ENCODE measurements at places on chromosomes 16 and 17.

GRCh38 chr16:2831203-2831602 is 1.1 kb downstream of the ZG16B start:
- DNase-seq: no peak

DNA sequence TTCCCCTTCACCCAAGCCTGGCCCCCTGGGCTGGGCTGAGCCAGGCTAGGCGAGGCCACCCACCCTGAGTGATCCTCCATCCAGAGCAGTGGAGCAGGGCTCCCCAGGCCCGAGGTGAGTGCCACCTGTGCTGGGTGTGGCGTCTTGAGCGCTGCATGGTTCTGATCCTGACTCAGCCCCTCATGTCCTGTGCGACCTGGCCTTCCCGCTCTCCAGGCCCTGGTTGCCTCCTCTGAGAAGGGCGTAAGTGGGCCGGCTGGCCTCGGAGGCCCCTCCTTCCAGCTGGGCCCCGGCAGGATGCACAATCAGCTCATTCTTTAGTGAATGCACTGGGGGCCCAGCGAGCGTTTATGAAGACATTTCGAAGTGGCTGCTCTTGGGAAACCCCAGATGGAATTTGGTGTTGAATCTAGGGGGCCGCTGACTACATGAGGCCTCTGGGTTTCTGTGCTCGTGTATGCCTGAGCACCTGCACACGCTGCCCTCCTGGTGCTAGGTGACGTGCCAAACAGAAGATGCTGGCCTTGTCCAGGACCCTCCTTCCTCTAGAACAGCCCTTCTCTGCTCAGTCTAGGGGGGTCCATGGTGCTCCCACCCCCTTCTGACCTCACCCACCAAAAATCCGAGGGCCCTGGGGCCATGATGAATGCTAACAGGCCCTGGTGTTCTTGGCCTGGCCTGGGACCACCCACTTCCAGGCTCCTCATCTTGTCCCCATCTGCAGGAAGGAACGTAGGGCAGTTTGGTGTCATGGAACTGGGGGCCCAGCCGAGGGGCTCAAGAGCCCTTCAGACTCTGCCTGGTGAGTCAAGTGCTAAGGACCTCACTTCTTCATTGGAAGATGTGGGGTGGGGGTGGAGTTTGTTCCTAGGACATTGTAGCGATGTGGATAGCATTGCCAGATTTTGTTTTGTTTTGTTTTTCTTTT is 3.6 kb upstream of the TMEM92 start:
- peak; percentile 55 for DNase-seq

GRCh38 chr17:74373838-74374606 is 6.7 kb downstream of the GPR142 start:
- no peak for DNase-seq

GRCh38 chr16:64866021-64866420 is 255.8 kb downstream of the CDH11 start:
- no peak for DNase-seq

GRCh38 chr17:82970067-82970466 is 109.3 kb upstream of the METRNL start:
- no peak for DNase-seq

GRCh38 chr16:85057948-85058347 is 30.4 kb downstream of the KIAA0513 start:
- no peak for DNase-seq

DNA sequence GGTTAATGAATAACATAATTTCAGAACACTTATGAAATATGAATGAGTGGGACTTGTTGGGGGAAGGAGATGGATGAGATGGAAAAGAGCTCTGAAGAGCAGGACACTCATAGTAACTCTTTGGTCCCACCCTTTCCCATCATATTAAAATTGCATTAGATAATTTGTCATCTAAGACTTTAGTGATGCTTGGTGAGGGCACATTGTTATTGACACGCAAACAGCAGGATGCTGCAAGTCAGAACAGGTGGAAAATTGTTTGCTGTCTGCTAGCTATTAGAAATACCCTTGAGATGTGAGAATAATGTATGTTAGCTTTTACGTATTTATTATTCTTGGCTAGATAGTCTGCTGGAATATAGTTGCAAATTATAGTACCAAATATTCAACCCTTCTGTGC is 75.7 kb downstream of the TANC2 start:
- no peak for DNase-seq

DNA sequence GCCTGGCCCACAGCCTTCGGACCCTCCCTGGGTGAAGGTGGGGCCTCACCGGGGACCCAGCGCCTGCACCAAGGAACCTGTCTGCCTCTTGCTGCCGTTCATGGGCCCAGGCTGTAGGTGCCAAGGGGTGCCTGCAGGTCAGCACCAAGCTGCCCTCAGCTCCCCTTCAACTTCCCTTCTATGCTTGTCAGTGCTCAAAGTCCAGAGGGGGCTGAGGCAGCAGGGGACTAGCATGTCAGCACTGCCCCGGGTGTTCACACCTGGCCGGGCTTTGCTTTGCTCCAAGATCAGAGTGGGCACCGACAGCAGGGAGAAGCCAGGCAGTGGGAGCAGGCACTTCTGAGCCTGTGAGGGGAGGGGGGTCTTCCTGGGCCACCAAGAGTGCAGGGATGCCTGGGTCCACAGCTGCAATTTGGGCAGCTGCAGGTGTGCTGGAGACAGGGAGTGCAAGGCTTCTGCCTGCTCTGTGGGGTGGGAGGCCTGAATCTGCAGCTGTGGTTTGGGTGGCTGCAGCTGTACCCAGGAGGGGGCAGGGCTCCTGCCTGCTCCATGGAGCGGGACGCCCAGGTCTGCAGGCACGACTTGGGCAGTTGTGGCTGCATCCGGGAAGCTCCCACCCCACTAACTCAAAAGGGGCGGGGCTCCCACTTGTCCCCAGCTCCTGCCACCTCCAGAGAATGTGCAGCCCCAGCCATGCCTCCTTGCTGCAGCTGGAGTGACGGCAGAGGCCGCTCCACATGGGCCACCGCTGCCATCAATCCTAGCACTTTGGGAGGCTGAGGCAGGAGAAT is 27.6 kb upstream of the PRM1 start:
- no peak for DNase-seq

- DNase-seq: no peak
These were observed 73.6 kb downstream of the USP32 start for GRCh38 chr17:60318326-60318725.

- DNase-seq: no peak
These were observed 8.6 kb upstream of the CNP start for GRCh38 chr17:41957869-41958439.

DNA sequence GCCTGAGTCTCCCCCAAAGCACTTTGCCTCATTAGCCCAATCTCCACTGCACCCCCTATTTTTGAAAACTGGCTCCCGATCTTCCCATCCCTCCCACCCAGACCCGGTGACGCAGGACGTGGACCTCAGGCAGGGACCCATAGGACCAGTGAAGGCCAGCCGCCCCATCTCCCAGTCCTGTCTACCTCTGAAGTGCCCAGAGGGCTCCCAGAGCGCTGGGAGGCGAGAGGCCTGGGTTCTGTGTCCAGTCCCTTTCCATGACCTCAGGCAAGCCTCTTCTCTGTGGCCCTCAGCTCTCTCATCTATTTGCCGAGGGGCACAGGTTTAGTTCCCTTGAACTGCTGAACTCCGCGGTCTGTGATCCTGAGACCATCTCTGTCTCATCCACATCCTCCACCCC is 714 bp downstream of the TNS4 start:
- no peak for DNase-seq

All from HFFc6 (cell line).